ENCODE measurements at places on chromosomes 13 and 19.

GRCh38 chr19:18500376-18500775 is 21.5 kb downstream of the ELL start:
- DNase-seq = no peak

- DNase-seq = no peak
Observed at GRCh38 chr19:17112700-17113099, 37.1 kb downstream of the MYO9B start.

GRCh38 chr13:93227280-93227877 is 772 bp downstream of the GPC6 start:
- no peak for DNase-seq

DNA sequence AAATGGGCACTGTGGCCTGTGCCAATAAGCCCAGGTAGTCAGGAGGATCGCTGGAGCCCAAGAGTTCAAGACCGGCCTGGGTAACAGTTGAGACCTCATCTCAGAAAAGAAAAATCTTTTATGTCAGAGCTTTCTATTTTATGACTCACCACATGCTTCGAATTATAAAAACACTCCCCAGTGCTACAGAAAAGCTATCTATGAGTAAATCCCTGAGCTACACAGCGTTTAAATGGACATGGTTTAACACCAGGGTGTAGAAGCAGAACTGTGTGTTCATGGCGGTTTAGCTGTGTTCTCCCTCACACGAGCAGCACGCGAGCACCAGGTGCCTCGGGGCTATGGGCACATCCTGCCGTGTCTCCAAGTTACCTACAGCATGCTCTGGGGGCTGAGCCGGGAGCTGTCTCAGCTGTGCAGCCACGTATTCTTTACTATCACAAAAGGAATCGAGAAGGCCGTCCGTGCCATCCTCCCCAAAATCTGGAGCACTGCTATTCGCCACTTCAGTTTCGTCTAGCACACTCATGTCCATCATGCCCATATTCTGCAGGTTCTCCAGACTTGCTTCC is 6.7 kb downstream of the SAFB2 start:
- no peak for DNase-seq

DNA sequence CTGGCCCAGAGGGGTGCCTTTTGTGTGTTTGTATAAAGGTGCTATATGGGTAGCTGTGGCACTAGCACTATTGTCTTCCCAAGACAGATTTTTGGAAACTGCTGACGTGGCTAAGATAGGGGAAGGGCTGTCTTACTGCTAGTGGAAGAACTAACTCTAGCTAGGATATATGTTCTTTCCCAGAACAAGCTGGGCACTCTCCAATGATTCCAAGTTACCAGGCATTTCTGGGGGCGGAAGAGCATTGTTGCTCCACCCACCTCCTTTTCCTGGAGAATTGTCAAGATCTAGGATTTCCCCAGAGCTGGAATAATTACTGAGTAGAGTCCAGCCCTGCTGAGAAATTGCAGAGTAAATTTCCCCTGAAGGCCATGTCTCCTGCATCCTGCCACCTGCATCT is 408.3 kb downstream of the KLF5 start:
- no peak for DNase-seq

DNA sequence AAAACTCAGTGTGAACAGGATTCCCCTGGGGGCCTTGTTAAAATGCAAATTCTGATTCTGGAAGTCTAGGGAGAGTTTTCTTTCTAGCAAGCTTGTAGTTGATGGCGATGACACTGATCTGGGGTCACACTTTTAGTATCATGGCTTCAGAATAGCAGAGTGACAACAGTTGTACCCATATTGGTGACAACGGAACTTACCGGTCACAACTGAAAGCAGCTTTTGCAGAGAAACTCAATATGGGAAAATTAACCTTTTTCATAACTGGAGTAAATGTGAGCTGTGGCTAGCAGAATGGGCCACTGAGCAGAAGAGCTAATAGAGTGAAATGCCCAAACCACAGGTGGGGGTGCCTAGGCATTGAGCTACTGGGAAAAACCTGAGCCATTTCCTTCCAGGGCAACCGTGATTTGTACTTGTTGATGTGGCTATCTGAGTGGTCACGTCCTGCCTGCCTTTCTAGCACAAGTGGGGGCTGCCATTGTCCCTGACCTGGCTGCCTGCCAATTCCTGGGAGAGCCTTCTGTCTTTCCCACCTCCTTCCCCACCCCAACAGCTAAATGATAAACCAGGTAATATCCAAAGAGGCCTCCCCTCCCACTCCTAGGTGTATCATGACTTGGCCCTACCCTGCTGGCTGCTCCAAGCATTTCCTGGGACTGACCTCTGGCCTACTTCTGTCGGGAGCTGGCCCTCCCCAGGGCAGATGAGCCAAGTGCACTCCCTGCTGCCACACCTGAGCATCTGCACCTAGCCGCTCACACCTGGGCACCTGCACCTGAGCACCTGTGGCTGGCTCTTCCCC is 1.7 kb upstream of the SLC10A2 start:
- DNase-seq = no peak

- no peak for DNase-seq
Observed at GRCh38 chr19:55437410-55437809, 5.7 kb downstream of the SHISA7 start.

DNA sequence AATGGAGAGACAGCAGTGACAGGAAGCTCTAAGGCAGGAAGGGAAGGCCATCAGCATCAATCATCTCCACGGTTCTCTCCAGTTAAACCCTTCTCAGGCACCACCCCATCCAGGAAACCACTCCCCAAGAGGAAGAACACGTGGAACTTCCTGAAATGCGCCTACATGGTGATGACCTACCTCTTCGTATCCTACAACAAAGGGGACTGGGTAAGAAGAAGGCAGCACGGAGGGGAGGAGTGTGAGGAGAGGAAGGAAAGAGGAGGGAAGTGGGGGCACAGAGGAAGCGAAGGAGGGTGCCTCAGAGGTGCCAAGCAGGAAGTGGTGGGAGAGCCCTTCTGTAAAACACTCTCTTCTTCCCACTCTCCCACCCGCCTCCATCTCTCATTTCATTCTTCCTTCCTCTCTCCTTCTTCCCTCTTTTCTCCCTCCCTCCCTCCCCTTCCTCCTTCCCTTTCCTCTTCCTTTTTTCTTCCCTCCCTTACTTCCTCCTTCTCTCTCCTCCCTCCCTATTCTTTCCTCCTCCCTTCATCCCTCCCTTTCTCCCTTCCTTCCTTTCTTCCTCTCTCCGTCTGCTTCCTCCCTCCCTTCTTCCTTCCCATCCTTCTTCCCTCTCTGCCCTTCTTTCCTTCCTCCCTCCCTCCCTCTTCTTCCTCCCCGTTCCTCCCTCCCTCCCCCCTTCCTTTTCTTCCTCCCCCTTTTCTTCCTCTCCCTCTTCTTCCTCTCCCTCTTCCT is 12.6 kb downstream of the ZSCAN5A start:
- no peak for DNase-seq

DNA sequence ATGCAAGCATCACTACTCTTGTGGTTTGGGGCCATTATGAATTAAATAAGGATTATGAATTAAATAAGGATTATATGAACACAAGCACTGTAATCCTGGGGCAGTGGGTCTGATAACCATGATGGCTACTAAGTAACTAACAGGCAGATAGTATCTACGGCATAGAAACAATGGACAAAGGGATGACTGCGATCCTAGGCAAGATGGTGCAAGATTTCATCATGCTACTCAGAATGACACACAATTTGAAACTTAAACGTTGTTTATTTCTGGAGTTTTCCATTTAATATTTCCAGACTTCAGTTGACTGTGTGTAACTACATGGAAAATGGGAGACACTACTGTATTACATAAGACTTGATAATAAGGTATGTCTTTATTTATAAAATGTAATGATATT is 15.1 kb downstream of the KCNRG start:
- no peak for DNase-seq

DNA sequence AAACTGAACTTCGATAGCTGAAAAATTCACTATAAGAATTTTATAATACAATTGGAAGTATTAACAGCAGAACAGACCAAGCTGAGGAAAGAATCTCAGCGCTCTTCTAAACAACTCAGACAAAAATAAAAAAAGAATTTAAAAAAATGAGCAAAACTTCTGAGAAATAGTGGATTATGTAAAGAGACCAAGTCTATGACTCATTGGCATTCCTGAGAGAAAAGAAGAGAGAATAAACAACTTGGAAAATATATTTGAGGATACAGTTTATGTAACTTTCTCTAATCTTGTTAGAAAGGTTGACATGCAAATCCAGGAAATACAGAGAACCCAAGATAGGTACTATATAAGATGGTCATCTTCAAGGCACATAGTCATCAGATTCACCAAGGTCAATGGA is 25.4 kb downstream of the SLC25A15 start:
- DNase-seq = no peak

DNA sequence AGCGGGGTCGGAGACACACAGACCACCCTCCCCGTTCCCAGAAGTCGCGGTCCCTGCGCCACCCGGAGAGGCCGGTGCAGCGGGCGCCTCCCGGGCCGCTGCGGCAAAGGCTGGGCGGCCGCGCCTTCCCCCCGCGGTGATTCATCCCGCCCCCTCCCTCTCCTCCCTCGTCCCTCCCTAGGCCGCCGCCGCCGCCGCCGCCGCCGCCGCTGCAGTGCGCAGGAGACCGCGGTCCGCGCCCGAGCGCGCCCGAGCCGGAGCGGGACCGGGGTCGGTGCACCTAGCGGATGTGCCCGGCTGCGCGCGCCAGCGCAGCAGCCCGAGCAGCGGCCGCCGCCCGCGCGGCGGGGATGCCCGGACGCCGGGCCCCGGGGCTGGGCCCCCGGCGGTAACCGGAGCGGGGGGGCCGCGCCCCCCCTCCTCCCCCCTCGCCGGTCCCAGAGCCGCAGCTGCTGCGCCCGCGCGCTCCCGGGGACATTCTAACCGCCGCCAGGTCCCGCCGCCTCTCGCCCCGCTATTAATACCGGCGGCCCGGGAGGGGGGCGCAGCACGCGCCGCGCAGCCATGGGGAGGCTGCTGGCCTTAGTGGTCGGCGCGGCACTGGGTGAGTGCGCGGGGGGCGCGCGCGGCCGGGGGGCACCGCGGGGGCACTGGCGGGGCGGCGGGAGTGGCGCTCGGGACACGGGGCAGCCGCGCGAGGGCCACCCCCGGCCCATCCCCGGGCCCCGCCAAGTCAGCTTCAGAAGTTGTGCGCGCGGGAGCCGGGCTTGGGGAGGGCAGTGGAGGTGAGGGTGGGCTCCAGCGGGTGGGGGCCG is at the start of gene SCN1B:
Gene SCN1B, plus strand, starts transcription at position 214 of the 815 bp plus-strand sequence. Its CDS starts 351 bp downstream, at position 565.
- DNase-seq = no peak

GRCh38 chr13:113176280-113176679 is 17.8 kb downstream of the PROZ start:
- DNase-seq = no peak

DNA sequence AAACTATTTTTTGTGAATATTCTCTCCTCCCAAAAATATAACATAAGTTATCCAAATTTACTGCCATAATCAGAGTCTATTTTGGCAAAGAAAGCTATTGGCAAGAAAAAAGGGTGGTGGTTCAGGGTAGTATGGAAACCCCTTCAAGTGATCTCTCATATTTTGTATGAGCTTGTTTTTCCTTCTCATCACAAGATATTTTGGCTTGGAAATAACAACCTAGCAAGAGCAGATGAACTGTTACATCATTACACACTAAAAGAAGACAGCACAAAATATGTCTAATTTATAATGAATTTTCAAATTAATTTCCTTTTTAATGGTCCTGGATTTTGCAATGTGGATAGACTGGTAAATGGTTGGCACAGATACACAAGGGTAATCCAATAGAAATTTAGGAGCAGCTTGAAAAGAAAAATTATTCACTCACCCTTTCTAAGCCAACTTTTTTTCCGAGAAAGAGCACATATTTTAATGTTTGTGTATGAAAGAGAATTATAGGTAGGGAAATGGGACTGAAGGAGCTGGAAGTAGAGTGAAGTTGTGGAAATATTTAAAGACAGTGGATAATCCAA is 225.1 kb downstream of the EFNB2 start:
- DNase-seq = no peak

DNA sequence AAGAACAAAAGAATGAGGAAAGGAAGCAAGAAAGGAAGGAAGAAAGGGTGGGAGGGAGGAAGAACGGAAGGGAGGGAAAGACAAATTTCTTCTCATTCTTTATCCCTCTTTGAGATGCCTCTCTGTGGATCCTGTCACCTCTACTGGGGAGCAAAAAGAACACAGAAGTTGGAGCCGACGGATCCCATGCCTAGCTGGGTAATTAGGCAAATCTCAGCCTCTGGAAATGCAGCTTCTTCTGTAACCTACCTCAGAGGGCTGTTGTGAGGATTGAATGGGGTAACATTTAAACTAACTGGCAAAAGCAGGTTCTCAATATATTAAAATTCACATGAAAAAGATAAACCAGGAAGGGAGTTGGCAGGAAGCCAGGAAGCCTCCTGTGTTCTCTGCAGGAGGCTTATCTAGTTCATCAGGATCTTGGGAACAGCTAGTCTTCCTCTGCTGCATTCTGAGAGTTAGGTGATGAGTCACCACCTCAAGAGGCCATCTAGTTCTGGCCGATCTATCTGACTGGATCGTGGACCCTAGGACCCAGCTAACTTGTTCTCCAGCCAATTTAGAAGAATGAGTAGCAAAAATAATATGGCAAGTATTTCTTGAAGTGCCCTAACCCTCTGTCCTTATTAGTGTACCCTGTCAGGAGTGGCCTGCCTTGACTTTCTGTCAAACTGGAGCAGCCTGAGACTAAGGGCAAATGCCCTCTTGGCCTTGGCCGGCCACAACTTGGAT is 15.2 kb upstream of the CPB2 start:
- no peak for DNase-seq

GRCh38 chr13:34076943-34077703 is 259.2 kb downstream of the RFC3 start:
- no peak for DNase-seq

- no peak for DNase-seq
Observed at GRCh38 chr13:97262058-97262457, 39.9 kb downstream of the MBNL2 start.

DNA sequence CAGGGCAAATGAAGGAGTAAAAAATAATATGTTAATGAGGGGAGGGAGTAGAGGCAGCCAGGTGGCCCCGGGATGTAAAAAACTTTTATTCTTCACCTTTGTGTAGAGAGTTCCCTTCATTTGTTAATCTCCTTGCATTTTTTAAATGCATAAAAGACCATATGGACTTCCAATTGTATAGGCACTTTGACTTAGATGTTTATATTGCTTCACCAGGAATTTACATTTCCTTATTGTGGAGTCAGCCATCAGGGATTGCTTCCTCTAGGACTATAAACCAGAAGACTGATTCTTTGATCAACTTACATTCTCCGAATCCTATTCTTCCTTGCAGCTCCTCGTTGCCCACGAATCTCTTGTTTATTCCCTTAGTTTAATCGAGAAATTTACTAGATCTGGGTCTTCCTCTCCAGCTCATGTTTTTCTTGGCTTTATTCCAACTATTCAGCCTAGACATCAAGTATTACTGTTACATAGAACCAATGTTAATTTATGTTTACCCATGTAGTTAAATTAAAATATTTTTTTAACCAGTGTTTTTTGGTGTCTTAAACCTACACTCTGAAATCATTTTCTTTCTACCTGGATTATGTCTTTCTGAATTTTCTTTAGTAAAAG is 1187.0 kb upstream of the SLC10A2 start:
- no peak for DNase-seq

GRCh38 chr13:75333103-75333502 is 148.9 kb downstream of the TBC1D4 start:
- no peak for DNase-seq

All from CD4-positive, CD25-positive, alpha-beta regulatory T cell (primary cell).